ENCODE measurements at places on chromosomes 13 and 19.

DNA sequence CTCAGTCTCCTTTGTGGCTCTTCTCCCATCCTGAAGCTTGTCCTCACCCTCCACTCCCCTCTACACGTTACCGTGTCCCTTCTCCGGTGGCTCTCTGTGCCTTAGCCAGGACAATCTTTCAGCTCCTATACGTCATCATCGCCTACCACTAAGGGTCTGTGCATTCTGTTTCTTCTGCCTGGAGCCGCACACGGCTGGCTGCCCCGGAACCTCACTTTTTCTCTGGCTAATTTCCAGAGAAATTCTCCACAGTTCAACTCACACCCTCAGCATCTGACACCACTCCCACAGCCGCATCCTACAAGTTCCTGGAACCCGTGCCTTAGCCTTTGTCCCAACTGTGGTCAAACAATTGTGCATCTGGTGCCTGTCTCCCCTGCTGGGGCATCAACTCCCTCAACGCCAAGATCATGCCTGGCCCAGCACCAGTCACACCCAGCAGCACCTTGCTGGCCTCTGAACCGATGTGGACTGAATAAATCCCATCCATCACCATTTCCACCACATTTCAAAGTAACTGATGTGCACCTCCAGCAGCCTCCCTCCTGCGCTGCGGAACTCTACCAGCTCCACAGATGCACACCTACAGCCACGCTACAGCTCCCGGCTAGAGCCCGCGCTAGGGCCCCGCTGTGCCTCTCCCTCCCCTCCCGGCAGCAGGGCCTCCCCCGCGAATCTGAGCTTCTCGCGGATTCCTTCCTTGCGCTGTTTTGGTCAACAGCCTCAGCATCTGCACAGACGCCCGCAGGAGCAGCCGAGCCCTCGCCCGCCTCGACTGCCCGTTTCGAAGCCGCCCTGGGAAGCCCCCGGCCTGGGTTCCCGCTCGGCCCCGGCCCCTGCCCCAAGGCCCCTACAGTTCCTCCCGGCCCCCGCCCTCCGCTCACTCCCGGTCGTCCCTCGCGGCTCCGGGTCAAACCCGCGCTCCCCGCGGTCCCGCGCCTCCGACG, 689 bp downstream of the DCUN1D2 start:
- peak; percentile 48 for DNase-seq

DNA sequence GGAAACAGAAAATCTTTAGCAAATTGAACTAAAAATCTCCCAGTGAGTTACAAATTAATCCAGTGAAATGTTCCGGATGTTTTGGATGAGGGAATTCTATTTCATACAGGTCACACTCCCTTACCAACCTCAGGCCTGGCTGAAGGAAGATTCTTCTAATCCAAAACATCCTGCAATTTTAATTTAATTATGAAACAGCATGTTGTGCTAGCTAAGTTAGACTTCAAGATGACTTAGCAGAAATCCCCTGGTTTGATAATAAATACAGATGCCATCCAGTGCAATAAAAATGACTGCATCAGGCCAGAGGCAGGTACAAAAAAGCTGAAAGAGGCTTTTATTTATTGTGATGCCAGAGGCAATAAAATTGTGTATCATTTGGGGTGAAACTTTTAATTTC, 96.7 kb upstream of the CLDN10 start:
- no peak for DNase-seq

- DNase-seq: peak; percentile 24
Measured at GRCh38 chr19:1361601-1362386, 21.9 kb upstream of the NDUFS7 start.

- no peak for DNase-seq
Measured at GRCh38 chr13:112270951-112271350, 105.2 kb upstream of the SPACA7 start.

GRCh38 chr13:87669379-87669978, 1.7 kb upstream of the SLITRK5 start:
- peak; percentile 6 for DNase-seq

Data from endothelial cell of umbilical vein (primary cell).